Right atrium auricular region (tissue), 2 donors: ENCODE measurements at places on chromosomes 12 and 14.
A peak's percentile ranks its signal among the peaks of the same experiment; 100 is the strongest.

DNA sequence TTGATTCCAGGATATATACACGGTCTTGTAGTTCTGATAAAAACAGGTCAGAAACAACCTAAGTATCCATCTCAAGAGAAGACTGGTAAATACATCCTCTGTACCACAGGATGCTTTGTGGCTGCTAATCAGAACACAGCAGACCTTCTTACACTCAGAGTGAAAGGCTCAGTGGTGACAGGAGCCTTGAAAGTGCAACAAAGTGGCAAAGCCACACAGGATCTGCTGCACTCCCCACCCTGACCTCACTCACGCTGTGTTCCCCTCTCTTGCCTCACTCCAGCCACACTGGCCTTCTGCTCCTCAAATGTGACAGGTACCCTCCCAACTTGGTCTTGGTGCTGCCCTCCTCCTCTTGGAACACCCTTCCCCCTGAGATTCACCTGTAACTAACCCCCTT is 98.1 kb upstream of the GRIP1 start:
- H3K27ac ChIP-seq: no peak overlapping the region
- no peaks in the 10 kb centered on the region for H3K36me3 ChIP-seq
- H3K27me3 ChIP-seq: no peaks in the 10 kb centered on the region
- no peaks in the 10 kb centered on the region for H3K4me1 ChIP-seq

DNA sequence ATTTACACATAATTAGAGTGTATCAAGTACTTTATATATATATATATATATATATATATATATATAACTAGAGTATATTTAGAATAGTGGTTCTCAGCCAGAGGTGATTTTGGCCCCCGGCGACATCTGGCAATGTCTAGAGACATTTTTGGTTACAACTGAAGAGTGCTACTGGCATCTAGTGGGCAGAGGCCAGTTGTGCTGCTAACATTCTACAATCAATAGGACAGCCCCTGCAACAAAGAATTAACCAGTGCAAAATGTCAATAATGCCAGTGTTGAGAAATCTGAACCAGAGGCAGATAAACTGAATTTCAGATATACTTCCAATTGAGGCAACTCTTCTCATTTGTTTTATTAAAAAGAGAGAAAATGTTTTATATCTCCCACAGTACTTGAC is 8.9 kb downstream of the GTF2A1 start:
- no peaks in the 10 kb centered on the region for H3K27me3 ChIP-seq
- H3K4me3 ChIP-seq: no peak overlapping the region
- H3K4me1 ChIP-seq: no peaks in the 10 kb centered on the region
- no peak overlapping the region for H3K27ac ChIP-seq
- peaks cover 15% of the 10 kb centered on the region for H3K36me3 ChIP-seq
- no peak for DNase-seq

DNA sequence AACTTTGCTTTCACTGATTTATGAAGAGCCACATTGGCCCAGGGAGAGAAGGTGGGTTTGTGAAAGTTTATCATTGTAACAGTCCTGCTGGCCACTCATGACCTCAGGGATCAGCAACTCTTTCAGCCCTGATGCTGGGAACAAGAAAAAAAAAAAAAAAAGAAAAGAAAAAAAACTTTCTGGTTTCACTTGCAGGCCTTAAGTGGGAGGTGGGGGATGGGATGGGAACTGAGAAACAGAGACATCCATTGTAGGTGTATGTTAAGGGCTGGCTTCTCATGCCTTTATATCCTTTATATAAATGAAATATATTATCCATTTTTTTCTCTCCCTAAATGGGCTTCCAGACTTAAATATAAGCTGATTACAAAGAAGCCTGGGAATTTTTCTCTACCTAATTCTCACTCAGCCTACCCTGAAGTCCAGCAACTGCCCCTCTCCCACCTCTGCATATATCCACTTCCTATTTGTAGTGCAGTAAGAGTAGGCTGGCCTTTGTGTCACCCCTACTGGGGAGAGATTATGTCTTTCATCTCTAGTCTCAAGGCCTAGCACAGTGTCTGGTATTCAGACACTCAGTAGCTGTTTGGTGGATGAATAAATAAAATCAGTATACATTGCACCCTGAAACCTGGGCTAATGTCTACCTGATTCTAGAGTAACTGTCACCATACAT is 187.1 kb downstream of the KICS2 start:
- DNase-seq: no peak
- H3K4me3 ChIP-seq: no peak overlapping the region
- H3K36me3 ChIP-seq: no peaks in the 10 kb centered on the region

- no peaks in the 10 kb centered on the region for H3K36me3 ChIP-seq
- no peaks in the 10 kb centered on the region for H3K27me3 ChIP-seq
- peak overlapping the region; percentile 54 for H3K27ac ChIP-seq
- H3K4me1 ChIP-seq: no peaks in the 10 kb centered on the region
- H3K4me3 ChIP-seq: no peak overlapping the region
Measured at GRCh38 chr12:124726596-124727263, 136.9 kb downstream of the SCARB1 start.

- H3K4me1 ChIP-seq: peaks cover 20% of the 10 kb centered on the region
- no peak overlapping the region for H3K27ac ChIP-seq
- no peaks in the 10 kb centered on the region for H3K27me3 ChIP-seq
- H3K36me3 ChIP-seq: no peaks in the 10 kb centered on the region
Measured at GRCh38 chr14:38212111-38212510, 4.4 kb downstream of the SSTR1 start.
